ENCODE measurements at places on chromosomes 3 and 15. TPM values are rescaled to one million over a fixed set of nuclear protein-coding genes. Genes with fewer than 3 reads are reported as not detected.

DNA sequence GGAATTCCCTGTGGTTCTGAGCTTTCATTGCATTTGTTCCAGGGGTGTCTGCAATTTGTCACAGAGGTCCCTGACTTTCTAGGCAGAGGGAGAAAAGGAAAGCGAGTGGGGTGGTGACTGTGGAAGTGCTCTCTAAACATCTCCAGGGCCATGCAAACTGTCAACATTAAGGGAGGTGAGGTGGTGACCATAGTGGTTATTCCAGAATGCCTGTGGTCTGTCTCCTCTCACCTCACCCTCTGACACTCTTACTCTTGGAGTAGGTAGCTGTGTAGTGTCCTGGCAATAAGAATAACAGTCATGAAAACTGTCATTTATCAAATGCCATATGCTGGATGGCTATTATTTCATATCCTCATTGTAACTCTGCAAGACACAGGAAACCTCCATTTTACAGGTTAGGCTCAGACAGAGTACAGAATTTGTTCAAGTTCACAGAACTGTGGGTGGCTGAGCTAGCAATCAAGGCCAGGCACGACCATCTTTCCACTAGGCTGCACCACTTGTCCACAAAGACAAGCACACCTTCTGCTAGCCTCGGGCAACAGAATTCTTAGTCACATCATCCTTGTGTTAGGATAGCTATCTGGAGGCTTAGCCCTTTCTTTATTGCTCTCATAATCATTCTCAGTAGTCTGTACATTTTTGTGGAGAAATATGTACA, 179.4 kb downstream of the CD47 start:
- DNase-seq, result peak; percentile 20

DNA sequence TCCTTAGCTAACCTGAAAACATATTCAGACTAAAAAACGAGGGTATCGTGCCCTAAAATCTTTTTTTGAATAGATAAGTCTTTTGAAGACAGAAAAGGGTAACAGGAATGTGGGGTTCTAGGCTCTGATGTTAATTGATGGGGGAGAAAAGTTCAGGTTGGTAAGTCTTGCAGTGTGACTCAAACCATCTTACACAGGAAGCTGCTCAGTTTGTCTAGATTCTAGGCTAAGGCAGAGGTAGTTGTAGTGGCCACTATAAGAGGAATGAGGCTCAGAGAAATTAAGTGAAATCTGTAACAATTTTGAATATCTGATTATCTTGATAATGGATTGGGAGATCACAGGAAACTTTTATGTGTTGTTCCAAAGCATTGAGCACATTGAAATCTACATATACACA, 267.9 kb downstream of the PDCD6IP start:
- no peak for DNase-seq

DNA sequence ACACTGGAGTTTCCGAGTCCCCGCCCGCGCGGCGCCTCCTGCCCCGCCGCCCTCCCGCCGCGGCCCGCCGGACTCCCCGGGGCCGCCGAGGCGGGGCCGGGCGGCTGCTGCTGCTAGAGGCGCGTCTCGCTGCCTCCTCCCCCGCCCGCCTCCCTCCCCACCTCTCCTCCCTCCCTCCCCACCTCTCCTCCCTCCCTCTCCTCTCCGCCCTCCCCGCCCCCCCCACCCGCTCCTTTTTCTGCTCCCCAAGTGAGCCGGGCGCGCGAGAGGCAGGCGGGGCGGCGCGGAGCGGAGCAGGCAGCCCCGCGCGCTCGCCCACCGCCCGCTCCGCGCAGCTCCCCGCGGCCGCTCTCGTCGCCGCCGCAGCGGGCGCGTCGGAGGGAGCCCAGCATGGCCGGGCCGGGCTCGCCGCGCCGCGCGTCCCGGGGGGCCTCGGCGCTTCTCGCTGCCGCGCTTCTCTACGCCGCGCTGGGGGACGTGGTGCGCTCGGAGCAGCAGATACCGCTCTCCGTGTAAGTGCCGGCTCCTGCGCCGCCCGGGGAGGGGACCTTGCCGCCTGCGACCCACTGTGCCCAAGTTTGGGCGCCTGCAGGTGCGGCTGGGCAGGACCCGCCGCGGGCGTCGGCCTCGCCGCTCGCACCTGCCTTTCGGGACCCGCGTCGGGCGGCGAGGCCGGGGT, at the start of gene CACNA2D3:
Gene CACNA2D3, plus strand, starts transcription at position 229 of the 679 bp plus-strand sequence.
- DNase-seq, result peak; percentile 54

DNA sequence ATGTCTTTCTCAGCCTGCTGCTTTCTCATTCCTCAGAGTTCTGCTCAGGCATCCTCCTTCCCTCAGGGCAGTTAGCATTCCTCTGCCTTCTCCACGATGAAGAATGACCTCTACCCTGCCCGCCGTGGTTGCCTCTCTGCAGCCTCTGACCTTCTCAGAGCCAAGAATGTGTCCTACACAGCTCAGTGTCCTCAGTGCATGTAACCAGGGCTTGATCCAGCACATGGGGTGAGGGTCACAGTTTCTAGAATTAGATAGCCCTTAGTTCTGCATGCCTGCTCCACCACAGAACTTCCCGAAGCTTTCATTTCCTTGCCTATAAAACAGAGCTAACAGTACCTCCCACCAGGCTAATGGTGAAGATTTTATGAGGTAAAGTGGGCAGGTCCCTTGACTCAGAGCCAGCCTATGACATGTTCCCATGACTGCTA, 182.1 kb downstream of the CLSTN2 start:
- DNase-seq, result peak; percentile 40

DNA sequence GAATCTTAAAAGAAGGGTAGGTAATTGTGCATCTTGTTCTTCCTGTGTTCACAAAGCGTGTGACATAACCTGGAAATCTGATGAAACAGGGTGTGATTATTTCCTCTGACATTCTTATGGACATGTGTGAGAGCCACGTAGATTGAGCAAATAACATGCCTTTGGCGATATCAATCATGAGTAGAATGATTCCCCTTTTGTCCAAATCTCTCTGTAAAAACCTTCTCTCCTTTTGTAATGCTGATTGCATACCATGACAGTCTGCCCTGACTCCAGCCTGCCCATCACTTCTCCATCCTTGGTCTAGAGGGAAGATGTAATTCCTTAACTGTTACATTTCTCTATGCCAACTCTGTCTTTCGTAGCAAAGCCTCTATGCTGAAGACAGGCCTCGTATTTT, 115.0 kb downstream of the IL5RA start:
- no peak for DNase-seq

- DNase-seq, result peak; percentile 6
Observed at GRCh38 chr3:130895690-130896488, 2.0 kb downstream of the ATP2C1 start.

- DNase-seq, result no peak
Observed at GRCh38 chr3:186226482-186226881, 117.6 kb upstream of the ETV5 start.

DNA sequence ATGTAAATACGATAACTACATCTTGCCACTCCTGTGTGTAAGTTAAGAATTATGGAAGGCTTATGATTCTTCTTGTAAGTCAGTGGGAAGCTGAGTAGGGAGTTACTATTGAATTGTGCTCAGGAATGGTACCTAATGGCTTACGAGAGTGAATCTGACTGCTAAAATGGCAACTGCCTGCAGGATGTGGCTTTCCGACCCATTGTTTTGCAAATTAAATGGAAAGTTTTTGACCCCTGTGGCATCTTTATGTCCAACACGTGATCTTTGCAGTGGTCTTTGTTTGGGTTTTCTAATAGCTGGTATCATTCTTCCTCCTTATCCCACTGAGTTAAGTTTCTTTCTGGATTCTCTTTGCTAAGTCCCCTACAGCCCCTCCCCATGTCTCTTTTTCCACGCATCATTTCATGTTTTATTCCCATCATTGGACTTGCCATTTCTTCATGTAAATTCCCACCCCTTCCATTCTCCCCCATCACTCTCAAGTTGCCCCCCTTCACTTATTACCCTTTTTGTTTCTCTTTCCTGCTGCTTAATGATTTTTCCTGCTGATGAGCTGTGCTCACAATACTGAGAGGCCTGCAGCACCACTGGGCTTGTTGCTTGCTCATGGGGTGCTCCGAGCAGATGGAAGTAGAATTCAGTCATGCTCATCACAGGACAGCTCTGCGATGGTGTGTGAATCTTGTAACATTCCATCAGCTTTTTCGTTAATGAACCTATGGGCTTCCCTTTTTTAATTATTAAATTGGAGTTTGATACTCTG, 428.2 kb upstream of the IL12A start:
- peak; percentile 15 for DNase-seq

DNA sequence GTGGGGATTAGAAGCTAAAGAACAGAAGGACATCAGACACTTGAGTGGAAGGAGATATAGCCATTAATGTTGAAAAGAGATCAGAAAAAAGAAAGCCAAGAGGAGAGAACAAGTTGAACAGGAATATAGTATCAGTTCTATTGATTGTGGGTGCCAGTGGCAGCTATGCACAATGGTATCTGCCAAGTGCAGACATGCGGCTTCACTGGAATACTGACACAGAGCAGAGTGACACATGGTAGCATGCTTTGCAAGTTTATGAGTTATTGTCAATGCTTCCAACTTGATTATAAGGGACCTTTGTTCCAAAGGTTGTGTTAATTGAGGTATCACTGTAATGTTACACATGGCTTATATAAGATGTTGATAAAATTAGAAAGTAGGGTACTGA, 42.0 kb upstream of the TP63 start:
- no peak for DNase-seq

DNA sequence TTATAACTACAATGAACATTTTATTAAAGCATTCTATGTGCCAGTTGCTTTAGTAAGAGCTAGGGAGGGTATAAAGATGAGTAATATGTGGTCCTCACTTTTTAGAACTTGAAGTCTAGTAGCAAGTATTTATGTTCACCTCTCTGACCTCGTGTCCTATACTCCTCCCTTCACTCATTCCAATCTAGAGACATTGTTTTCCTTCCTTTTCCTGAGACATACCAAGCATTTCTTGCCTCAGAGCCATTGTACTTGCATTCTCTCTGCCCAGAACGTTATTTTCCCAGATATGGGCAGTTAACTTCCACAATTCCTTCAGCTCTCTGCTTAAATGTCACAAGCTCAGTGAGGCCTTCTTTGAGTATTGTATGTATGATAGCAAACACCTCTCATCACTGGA, 408.6 kb downstream of the PDCD6IP start:
- DNase-seq, result no peak

DNA sequence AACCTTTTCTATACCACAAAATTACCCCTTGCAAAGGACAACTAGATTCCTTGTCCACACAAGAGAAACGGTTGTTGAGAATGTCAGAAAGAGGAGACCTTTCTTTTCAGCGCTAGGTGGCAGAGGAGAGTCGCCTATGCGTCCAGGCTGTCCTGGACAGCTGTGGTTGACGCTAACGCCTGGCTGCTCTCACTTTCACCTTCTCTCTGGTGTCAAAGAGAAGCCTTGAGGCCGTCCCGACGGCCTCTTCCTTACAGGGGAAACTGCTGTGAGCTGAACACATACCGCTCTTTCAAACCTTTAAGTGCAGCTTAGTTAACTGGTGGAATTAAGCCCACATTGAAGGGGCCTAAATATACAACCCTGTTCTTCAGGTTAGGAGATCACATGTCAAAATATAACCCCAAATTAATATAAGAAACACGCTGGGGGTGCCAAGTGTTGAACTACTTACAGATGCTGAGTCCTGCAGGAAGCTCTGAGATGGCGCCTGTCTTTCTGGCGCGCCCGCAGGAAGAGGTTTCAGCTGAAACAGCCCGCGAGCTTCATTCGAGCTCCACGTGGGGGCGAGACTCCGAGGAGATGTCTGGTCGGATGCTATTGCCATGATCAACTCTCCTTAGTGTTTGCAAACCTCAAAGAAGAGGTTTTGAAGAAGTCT, 26.1 kb upstream of the KBTBD8 start:
- peak; percentile 71 for DNase-seq

DNA sequence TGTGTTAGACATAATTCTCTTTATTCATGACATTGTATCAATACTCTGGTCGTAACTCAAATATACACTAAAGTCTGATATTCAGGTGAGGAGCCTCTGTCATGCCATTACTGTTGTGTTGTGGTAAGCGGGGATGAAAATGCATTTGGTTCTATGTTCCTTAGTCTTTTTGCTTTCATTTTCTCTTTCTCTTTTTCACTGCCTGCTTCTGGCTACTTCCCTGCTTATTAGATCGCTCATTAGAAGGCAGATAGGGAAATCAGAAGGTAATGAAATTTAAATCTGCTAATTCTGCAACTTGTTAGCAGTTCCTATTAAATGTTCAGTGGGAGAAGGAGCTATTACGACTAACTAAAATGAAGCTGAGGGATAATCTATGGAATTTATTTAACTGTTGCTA, 345.0 kb downstream of the GRM7 start:
- DNase-seq, result no peak

DNA sequence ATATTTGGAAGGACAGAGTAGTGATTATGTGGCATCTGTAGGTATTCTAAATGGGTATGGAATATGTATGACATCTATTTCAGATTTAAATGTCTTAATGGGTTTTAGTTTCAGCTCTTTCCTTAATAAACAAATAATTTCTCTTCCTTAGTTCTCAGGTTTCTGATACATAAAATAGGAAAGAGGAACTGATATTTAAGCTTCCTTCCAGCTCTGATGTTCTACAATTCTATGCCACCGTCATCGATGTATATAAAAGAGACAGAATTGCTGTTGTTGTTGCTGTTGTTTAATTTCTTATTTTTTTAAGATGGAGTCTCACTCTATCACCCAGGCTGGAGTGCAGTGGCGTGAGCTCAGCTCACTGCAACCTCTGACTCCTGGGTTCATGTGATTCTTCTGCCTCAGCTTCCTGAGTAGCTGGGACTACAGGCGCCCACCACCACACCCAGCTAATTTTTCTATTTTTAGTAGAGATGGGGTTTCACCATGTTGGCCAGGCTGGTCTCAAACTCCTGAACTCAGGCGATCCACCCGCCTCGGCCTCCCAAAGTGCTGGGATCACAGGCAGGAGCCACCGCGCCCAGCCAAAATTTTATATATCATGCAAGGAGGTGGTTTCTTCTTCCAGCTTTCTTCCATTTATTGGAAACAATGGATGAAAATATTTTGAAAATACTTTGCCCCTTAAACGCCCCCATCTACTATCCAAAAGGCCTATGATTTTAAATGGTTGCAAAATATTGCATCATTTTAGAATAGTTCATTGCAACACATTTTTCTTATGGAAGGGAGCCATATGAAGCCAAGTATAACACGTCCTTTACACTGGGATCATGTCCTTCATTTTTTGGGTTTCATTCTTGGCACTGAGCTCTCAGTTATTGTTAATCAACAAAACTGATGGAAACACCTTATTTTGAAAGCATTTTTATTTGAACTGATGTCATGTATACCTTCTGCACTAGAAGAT, 13.9 kb upstream of the C15orf61 start:
- DNase-seq, result no peak

GOLGA8H gene
- not detected for total RNA-seq

MEIS2 gene
- 21.5 TPM for total RNA-seq

LRRIQ4 gene
- not detected for total RNA-seq

SLC22A13 gene
- total RNA-seq, result 0.29 TPM

KIF15 gene
- 41.2 TPM for total RNA-seq

Measured in RPMI7951 (cell line).